Esophagus mucosa (tissue), 1 donor: ENCODE measurements at places on chromosomes 7 and 10.
A peak's percentile ranks its signal among the peaks of the same experiment; 100 is the strongest.

GRCh38 chr10:43235070-43235900 lies 31.6 kb downstream of the RASGEF1A start:
- ATAC-seq = no peak

- peak; percentile 80 for ATAC-seq
Observed at GRCh38 chr10:77628906-77629730, 8.5 kb downstream of the KCNMA1 start.

DNA sequence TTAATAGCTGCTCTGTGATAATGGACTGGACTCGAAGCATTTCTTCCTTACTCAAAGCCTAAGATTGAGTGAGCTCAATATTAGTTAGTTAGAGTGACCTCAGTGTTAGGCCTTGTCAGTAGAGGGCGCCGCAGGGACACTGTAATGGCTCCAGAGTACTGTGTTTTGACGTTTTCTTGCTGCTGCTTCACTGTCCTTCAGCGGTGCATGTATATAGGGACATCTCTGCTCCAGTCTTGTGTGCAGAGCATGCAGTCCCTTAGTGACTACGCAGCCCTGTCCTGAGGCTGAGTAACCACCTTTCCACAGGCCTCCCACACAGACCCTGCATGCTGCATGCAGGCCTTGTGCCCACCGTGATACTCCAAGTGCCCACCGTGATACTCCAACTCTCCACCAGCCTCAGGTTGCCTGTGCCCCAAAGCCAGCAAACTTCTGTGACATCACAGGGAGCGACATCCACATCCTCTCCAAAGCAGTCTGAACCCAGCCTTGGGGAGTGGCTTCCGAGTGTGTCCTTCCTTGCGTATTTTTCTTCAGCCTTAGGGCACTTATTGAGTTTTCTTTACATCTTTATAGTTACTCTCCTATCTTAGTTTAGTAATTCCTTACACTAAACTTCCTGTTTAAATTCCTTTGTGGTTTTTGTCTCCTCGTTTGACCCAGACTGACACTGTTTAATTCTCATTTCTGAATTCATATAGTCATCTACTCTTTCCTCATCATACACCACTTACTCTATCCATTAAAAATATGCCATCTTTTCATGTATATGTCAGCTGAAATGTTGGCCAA lies 118.2 kb downstream of the JAZF1 start:
- peak; percentile 71 for ATAC-seq

- no peak for ATAC-seq
Observed at GRCh38 chr7:46613116-46613515, 692.0 kb upstream of the IGFBP3 start.

GRCh38 chr10:8956400-8956799 lies 901.9 kb downstream of the GATA3 start:
- ATAC-seq = no peak

- no peak for ATAC-seq
Observed at GRCh38 chr7:1422512-1423263, 36.6 kb downstream of the MICALL2 start.

DNA sequence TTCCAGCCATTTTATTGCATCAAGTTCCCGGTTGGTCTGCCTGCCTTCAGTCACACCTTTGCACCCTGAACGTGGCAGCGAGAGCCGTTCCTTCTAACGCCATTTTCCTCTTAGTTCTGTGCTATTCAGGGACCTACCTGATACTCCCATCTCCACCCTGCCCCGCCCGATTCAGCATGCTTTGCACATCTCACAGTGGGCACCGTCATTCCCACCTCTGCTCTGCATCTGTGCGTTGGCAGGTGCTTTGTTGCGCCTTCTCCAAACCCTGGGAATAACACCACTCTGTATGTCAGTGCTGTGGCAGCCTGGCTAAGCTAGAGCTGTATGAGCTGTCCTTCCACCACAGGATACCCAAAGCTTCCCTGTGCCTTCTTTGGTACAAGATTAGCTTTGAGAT lies 96.8 kb downstream of the ACTR3B start:
- ATAC-seq = no peak

DNA sequence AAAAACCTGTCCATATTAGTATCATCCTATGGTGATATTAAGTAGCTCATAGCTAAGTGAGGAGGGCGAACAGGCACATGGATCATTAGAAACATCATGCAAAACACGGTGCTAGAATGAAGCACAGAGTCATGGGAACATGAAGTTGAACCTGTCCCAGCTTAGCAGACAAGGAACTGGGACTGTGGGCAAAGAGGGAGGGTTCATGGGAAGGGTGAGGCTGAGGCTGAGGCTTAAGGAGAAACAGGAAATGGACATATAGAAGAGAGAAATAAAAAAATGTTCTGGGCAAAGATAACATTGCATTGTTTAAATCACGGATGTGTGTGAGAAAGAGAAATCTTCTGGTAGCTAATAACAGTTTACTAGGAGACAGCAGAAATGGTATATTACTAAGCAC lies 708.1 kb downstream of the GRID1 start:
- ATAC-seq = no peak

DNA sequence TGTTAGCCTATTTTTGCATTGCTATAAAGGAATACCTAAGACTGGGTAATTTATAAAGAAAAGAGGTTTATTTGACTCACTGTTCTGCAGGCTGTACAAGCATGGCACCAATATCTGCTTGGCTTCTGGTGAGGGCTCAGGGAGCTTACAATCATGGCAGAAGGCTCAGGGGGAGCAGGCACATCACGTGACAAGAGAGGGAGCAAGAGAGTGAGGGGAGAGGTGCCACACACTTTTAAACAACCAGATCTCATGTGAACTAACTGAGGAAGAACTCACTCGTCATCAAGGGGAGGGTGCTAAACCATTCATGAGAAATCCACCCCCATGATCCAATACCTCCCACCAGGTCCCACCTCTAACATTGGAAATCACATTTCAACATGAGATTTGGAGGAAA lies 73.9 kb upstream of the ADCY1 start:
- no peak for ATAC-seq

- ATAC-seq = no peak
Observed at GRCh38 chr7:126686474-126686873, 566.3 kb downstream of the GRM8 start.

GRCh38 chr10:103923502-103923901 lies 5.5 kb upstream of the STN1 start:
- ATAC-seq = peak; percentile 86

DNA sequence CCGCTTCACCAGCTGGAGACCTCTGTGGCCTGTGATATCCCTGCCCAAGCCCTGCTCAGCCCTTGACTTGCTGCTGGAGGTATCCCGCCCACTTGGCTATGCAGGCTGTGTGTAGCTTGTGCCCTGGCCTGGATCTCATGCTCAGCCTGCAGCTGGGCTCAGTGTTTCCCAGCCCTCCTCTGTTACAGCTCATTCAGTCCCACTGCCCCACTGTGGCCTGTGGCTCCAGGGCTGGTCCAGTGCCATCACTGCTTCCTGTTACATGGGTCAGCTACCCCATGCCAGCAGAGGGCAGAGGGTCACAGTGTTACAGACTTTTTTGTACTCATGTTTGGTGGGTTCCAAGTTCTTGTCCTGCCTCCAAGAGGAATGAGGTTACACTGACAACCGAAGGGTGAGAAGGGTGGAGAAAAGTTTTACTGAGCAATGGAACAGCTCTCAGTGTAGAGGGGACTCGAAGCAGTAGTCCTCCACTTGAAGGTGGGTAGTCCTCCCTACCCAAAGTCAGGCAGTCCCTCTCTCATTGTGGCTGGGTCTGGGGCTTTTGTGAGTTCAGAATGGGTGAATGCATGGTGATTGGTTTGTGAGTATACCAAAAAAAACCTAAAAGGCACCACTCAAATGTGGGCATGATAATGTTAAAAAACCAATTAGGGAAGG lies 100.4 kb downstream of the ANKRD7 start:
- no peak for ATAC-seq

DNA sequence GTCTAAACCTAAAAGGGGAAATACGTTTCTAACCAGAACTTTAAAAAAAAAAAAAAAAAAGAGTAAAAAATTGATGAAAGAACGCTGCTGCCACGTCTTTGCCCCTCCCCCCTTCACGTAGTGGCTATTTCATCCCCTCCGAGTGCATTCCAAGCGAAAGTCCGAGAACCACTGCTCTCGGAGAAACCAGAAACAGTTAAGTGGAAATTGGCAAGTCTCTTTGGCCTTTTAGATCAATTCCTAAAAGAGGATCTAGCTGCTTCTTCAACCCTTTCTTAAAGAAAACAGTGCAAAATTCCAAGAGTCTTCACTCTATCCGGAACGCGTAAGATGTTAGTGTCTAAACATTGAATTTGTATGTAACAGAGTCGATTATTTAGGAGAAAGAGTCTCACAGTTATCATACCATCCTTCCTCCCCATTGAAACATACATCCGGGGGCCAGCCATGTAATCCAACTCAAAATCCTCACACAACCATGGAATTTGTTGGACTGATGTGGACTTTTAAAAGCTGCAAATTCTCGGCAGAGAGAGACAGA lies 1.1 kb downstream of the P4HA1 start:
- no peak for ATAC-seq

- ATAC-seq = peak; percentile 59
Observed at GRCh38 chr10:21675157-21675796, 141.2 kb downstream of the MLLT10 start.
